ENCODE measurements at places on chromosomes 3 and 15.

- no peak for DNase-seq
Observed at GRCh38 chr3:124281453-124282316, 289.8 kb upstream of the ROPN1 start.

GRCh38 chr3:58271901-58272501 is 34.0 kb upstream of the RPP14 start:
- no peak for DNase-seq

- DNase-seq: no peak
Observed at GRCh38 chr15:101651554-101652097, 555 bp downstream of the TM2D3 start.

GRCh38 chr15:80557441-80558234 is 137.5 kb upstream of the ABHD17C start:
- DNase-seq: no peak

GRCh38 chr3:114764056-114764492 is 383.0 kb downstream of the ZBTB20 start:
- DNase-seq: peak; percentile 20

GRCh38 chr3:13289771-13290285 is 130.3 kb downstream of the NUP210 start:
- no peak for DNase-seq

GRCh38 chr3:14386254-14386653 is 16.2 kb upstream of the SLC6A6 start:
- no peak for DNase-seq

DNA sequence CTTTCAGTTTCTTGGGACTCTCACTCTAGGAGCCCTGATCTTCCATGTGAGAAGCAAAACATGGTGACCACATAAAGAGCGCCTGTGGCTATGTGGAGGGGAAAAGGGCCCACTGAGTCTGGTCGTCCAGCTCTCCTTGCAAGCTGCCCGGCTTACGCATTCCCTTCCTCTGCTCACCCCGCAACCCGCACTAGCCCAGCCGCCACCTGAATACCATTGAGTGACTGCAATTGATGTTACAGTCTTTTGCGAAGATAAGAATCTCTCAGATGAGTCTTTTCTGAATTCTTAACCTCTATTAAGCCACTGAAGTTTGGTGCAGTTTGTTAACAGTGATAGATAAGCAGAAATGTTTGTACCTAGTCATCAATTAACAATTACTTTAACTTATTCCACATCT is 589.0 kb upstream of the DPPA4 start:
- DNase-seq: no peak

GRCh38 chr15:83164111-83164770 is 43.4 kb downstream of the HDGFL3 start:
- DNase-seq: no peak

DNA sequence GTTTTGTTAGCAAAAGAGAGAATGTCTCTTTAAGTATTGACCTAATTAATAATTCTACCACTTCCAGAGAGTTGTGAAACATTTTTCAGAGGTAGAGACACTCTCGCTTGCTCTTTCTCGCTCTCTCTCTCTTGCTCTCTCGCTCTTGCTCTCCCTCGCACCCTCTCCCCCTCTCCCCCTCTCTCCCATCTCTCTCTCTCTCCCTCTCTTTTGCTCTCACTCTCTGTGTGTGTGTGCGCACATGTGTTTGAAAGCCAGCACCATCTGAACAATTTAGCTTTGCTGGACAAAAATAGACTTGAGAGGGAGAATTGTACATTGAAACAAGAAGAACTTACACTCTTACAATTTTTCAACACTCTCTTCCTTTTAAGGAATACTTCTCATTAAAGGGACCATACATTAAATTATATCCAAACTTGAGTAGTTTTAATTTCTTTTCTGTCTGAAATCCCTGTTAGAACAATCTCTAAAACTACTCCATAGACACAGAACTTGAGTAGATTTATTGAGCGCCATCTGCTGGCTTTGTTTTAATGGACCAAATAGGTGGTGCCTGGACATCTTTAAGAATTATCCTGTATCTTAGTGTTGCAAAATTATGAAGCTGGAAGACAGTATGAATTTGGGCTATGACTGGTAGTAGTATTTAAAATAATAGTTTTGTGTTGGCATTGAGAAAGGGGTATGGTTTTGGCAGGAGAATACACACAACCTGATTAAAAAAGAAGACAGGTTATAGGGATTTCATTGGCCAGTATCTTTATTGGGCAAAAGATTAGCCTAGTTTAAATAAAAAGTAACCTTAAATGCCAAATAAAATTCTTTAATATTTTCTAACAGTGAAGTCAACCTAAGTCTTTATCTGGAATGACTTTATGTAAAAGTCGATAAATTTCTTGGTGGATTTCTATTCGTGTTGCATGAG is 124.6 kb downstream of the AKAP13 start:
- DNase-seq: peak; percentile 39

DNA sequence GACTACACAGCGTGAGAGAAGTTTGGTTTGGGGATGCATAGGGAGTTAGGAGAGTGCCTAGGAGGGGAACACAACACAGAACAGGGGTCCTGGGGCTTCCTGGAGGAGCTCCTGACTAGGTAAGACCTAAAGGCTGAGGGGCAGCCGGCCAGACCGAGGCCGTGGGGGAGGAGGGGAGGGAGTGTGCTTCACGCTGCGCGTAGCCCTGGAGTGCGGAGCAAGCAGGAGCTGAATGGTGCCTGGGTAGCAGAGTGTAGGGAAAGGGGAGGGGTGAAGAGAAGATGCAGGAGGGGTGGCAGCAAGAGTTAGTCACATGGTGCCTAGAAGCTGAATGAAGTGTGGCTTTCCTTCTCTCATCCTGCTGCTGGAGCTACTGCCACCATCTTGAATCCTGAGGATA is 32.4 kb upstream of the HHATL start:
- DNase-seq: no peak

DNA sequence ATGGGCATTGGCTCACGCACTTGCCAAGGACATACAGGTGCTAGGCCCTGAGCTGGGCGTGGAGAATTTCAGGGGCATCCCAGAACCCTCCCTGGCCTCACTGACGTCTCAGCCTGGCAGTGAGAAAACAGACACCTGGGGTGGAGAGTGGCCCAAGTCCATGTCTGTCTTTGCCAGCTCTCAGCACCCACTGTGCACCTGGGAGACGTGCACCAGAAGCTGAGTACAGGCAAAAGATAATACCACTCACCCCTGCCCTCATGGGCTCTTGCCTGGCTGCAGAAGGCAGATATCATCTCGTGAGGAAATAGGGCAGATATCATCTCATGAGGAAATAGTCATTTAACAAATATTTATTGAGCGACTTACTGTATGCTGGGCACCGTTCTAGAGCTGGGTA is 8.0 kb downstream of the LOXL1 start:
- DNase-seq: no peak

DNA sequence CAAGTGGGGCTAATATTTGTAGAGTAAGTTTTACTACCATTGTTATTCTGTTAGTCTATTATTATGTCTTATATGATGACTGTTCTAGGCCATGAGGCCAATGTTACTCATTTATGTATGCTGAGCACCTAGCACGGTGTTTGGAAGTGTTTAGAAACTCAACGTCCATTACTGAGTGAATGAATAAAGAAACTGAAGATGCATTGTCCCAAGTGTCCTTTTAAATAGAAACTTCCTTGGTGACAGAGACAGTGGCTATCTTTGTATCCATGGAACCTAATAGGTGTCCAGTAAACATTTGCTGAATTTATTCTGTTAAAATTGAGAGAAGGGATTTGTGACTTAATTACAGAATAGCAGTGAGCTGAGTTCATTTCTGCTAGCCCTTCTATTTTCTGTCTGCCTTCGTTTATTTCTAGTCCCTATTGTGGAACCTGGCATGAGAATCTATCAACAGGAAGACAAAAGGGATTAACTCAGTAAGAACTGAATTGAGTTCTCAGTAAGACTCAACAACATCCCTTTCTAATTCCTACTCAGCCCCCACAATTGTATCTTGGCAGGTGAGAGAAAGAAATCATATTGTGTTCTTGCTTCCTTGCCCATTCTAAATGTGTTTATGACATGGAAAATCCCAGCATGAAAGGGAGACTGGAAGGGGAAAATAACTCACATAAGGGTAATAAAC is 246.6 kb upstream of the LRRC3B start:
- no peak for DNase-seq

DNA sequence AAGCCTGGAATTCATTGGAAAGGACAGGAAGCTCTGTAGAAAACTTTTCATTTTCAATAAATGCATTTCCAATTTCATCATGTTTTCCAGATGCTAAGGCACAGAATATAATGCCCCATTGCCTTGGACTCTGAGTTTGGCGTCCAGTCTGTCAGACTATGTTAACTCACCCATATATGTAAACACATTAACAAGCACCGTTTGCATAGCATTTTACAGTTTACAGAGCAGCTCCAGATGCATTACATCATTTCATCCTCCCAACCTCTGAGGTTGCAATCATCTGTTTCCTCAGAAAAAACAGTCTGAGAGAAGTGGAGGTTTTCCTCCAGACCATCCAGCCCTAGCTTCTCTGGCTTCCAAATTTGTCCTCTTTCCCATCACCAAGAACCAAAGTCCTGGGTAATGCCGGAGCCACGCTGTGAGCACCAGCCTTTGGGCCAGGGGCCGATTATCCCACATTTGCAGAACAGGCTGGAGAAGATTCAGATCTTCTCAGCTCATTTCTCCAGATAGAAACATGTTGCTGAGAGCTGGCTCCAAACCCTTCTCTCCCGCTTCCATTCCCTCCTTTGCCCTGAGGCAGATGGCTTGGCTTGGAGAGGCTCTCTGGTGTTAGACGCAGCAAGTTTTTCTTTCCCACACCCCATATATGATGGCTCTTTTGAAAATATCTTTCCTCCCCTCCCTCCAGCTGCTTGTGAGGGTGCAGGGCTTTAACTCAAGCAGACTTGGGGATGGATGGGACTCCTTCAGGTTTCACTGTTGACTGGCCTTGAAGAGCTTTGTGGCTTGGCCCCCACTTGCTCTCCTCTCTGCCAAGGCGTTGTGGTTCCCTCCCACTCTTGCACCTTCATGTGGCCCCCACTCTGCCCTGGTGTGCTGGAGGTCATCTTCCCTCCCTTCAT is 26.0 kb downstream of the CYP19A1 start:
- DNase-seq: no peak

DNA sequence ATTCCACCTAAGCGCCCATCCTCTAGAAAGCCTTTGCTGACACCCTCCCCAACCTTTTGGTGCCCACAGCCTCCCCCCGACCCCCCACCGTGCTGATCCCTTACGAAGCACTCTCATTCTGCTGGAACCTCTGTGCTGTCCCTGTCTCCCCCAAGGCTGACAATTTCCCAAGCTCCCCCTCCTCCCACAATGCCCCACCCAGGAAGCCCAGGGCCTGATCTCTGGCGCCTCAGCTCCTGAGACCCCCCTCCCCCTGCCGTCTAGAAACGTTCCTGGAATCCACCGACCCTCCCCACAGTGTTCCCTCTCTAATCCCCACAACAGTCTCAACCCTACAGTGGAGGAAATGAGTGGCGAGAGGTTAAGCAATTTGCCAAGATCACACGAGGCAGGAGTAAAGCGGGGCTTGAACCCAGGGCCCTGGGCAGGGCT is 18.3 kb downstream of the MYL3 start:
- DNase-seq: peak; percentile 2

- DNase-seq: no peak
Observed at GRCh38 chr3:47251689-47252088, 30.9 kb downstream of the KIF9 start.

- DNase-seq: no peak
Observed at GRCh38 chr3:184665101-184665500, 46.8 kb downstream of the MAGEF1 start.

DNA sequence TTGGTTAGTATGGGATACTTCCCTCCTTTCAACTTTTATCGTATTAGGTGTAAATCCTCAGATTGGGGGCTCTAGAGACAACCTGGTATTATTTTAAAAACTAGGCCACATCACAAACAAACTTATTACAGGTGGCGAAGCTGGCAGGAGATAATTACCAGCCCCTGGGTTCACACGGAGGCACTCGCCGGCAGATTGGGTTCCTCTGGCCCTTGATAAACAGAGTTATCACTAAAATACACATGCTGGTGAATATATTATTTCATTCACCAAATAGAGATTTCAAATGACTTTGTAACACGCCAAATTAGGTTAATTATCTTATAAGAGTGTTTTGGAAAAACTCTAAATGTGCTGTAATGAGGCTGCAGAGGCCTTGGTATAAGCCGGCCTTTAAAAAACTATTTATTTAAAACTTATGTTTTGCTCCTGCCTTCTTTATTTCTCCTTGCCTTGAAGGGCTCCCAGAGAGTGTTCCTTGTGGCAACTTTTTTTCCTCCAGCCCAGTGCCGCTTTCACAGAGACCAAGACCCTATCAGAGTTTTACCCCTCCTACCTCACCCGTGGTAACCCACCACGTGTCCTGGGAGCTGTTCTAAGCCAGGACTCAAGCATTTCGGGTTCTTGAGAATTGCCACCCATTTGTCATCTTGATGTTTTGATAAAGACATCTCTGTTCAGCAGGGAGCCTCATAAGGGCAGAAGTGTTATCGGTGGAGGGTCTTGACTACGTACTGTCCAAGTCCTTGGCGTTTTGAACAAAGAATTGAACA is 468.6 kb upstream of the CFAP20DC start:
- no peak for DNase-seq

- no peak for DNase-seq
Observed at GRCh38 chr15:70071799-70072198, 25.9 kb downstream of the TLE3 start.

DNA sequence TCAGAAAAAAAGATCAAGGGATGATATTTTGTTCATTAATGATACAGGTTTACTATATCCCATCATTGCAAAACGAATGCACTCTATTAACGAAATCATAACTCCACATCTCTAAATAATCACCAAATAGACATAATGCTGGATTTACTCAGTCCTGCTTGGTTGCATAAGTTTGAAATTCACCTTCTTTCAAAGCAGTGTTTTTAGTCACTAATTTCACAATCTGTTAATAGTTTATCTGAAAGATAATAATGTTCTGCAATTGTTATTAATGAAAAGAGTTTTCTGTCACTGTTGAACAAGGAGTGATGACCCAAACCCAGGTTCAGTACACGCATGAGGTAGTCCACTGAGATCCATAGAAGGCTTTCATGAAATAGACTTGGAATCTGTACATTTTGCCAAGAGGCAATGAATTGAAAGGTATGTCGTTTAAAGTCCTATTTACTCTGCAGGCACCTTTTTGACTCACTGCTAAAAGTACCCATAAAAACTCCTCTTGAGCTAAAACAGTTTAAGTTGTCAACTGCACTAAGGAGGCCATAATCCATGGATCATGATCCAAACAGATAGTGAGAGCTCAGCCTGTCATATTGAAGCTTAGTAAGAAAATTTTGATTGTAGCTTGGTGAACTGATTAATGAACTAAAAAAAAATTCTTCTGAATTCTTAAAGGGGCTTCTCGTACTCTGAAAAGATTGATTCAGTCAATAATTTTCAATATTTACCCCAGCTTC is 75.6 kb upstream of the MBNL1 start:
- no peak for DNase-seq

GRCh38 chr3:100354850-100355249 is 20.3 kb downstream of the NIT2 start:
- no peak for DNase-seq
